ENCODE measurements at places on chromosomes 5 and 9. TPM values are rescaled to one million over a fixed set of nuclear protein-coding genes. Genes with fewer than 3 reads are reported as not detected.

DNA sequence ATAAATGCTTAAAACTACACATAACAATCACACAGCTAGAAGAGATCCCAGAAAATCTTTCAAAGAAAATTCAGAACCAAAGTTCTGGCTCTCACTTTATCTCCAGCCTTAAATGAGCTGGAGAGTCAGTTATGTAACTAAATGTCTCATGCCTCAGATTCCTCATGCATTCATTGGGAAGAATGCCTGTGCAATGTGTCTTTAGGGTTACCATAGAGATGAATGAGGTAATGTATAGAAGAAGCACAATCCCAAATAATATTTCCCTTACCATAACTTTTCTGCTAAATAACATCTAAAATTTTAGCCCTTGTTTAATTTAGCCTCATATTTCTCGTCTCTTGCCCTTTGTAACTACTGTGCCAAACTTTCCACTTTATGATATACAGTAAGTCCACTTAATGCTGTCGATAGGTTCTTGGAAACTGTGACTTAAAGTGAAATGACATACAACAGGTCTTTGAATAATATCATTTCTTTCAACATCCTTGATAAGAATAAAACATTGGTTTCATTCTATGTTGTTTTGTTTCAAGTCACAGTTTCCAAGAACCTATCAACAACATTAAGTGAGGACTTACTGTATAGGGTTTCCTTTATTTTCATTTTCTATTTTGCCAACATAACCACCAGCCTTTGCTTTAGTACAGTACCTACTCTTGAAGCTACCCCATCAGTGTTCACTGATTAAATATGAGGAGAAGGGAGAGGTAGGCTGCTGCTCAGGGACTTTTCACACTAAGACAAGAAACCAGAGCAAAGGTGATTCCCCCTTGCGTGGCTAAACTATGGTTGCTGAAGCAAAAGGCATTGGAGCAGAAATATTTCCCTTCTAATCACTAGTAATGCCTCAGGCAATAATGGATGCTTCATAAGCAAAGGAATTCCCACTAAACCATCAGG lies 295.7 kb upstream of the PTGER4 start:
- H3K4me3 ChIP-seq = no peak overlapping the region
- H3K27ac ChIP-seq = no peak overlapping the region
- no peaks in the 10 kb centered on the region for H3K4me1 ChIP-seq
- no peak for DNase-seq
- no peaks in the 10 kb centered on the region for H3K27me3 ChIP-seq
- H3K36me3 ChIP-seq = no peaks in the 10 kb centered on the region

- no peak overlapping the region for H3K27ac ChIP-seq
- no peaks in the 10 kb centered on the region for H3K27me3 ChIP-seq
- H3K36me3 ChIP-seq = no peaks in the 10 kb centered on the region
- no peak overlapping the region for H3K4me3 ChIP-seq
These were observed 48.2 kb downstream of the ROPN1L start for GRCh38 chr5:10489810-10490426.

- no peak overlapping the region for H3K4me3 ChIP-seq
- H3K4me1 ChIP-seq = no peaks in the 10 kb centered on the region
- H3K36me3 ChIP-seq = no peaks in the 10 kb centered on the region
- DNase-seq = no peak
These were observed 101.5 kb downstream of the SPATA31D1 start for GRCh38 chr9:82090046-82090445.

The LCP2 gene
- 2.6 TPM for total RNA-seq

Measured in body of pancreas (tissue), 4 donors.